ENCODE measurements at places on chromosomes 2 and 18.
A peak's percentile ranks its signal among the peaks of the same experiment; 100 is the strongest.

GRCh38 chr2:49359721-49360406, 205.5 kb upstream of the FSHR start:
- DNase-seq: no peak

DNA sequence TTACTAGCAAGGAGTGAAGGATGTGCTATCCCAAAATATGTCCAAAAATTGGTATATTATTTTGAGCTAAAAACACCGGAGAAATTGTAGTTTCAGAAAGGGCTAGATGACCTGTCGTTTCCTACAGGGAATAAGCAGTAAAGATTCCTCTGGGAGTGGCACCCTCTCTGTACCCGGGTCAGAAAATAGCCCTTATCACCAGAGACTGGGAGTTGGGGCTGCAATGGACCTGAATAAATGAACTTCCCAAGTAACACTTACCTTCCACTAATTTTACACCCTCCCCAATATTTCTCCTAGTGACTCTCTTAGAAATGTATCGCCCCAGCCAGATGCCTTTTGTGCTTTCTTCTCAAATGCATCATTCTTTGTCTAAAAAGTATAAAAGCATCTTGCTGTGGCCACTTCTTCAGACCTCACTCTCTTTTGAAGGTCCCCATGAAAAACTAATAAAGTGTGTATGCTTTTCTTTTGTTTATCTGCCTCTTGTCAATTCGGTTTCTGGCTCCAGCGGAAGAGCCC, 734 bp upstream of the RMC1 start:
- DNase-seq: no peak

DNA sequence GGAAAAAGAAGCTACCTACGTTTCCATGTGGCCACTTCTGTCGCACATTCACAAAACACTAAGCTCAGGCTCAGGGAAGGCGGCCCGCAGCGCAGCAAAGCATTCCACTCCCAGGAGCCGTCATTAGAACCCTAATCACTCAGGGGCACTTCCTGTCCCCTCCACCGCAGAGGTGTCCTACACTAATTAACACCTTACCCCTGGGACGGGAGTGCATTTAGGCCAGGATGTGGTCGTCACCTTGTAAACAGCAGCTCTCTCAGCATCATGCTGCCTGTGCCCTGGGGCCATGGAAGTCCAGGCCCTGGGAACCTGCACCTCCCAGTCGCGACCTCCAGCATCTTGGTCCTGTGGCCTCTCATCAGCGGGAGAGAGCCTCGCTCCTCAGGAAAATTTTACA, 359.8 kb upstream of the SALL3 start:
- no peak for DNase-seq

DNA sequence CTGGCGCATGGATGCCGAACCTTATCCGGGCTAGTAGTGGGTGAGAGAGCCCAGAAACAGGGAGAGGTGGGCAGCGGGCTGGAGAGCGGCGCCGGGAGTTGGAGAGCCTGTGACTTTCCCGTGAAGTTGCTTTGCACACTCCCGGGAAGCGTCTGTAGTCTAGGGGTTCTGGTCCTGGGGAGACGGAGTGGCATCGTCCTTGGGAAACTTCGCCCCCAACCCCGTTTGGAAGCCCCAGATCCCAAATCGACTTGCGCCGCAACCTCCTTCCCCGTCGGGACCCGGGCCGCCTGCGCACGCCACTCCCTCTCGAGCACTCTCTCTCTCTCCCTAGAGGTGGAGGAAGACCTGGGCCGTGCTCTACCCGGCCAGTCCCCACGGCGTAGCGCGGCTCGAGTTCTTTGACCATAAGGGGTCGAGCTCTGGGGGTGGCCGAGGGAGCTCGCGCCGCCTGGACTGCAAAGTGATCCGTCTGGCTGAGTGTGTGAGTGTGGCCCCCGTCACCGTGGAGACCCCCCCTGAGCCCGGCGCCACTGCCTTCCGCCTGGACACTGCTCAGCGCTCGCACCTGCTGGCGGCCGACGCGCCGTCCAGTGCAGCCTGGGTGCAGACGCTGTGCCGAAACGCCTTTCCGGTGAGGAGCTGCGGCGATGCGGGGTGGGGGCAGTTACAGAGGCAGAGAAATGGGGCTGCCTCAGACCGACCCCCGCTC, 456 bp downstream of the DOK1 start:
- peak; percentile 47 for DNase-seq

DNA sequence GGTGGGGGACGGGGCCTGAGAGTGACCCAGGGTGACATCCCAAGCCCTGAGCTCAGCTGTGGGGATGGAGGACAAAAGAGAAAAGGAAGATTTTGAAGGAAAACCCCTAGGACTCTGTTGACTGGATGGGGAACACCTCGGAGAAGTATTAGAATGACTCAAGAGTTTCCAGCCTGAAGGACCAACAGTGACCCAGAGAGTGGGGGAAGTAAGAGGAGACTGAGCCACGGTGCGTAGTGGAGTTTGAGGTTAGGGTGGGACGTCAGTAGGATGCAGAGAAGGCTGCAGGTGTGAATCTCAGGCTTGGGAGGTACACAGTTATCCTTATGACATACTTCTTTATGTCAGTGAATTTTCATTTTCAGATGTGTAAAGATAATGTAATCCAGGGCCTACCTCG, 119.5 kb downstream of the NCK2 start:
- no peak for DNase-seq

GRCh38 chr2:14827226-14828023, 194.9 kb downstream of the LRATD1 start:
- DNase-seq: no peak

DNA sequence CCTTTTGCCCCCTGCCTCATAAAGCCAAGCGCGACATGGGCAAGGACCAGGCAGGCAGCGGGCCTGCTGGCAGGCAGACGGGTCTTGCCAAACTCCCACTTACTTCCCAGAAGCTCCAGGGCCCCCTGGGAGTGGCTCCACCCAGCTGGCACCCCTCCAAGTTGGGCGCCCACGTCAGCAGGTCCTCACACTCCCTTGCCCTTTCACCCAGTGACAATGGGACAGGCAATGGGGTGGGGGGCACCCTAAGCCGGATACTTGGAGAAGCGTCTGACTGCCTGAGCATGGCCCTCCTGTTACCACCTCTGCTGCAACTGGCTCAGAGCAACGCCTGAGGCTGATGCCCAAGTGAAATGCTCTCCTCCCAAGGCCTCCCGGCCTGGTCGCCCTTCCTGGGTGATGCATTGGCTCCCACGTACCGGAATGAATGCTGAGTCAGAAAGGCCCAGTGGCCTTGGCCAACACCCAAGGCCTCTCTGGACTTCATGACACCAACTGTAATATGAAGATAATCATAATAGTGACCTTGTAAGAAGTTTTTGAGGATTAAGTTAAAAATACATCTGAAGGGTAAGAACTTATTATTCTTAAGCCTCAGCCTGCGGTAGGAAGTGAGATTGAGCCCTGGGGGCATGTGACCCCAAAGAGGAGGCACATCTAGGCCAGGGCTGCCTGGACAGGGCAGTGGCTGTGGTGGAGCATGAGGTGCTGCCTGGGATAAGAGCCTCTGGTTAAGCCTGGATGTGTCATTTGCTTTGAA, 31.6 kb downstream of the KCNK3 start:
- DNase-seq: no peak

DNA sequence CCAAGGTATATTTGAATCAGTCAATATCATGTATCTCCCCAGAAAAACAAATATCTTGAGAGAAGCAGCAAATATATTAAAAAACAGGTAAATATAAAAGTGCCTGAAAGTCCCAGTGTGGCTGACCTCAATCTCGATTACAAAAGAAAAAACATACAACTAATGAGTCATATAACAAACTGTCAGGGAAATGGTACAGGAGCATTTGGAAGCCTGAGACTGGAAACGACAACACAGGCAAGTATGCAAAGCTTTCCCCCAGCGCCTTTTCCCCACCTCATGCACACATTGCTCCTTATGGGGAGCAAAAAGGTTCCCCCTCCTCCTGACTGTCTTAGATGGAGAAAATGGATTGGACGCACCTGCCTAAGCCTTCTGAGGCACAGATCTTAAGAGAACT, 230.7 kb downstream of the TMX3 start:
- DNase-seq: no peak

DNA sequence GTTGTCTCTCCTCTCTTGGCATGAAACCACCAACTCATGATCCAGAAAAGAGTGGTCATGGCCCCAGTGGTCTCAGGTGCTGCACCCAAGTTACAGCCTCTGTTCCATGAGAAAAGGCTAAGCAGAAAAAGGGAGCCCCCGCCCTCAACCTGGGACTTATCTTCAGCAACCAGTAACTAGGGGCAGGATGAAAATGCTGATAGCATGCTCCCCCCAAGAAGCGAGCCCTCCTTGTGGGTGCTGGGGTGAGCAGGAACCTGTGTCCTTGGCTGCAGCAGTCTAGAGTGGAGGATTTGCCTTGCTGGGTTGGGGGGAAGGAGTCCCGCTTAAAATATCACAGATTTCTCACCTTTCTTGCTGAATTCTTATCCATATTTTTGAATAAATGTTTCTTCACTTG, 490.0 kb downstream of the SUCLG1 start:
- DNase-seq: no peak
